ENCODE measurements at places on chromosomes 12 and 14. TPM values are rescaled to one million over a fixed set of nuclear protein-coding genes. Genes with fewer than 3 reads are reported as not detected.

RPS6KA5 gene
- 5.2 TPM for polyA plus RNA-seq

IQSEC3 gene
- 1.8 TPM for polyA plus RNA-seq

KSR2 gene
- polyA plus RNA-seq: not detected

FCF1 gene
- polyA plus RNA-seq: 31.5 TPM

FOXG1 gene
- polyA plus RNA-seq: 0.15 TPM

CLEC4A gene
- polyA plus RNA-seq: 1.4 TPM
